GM04503 (cell line): ENCODE measurements at places on chromosomes 16 and 17.

DNA sequence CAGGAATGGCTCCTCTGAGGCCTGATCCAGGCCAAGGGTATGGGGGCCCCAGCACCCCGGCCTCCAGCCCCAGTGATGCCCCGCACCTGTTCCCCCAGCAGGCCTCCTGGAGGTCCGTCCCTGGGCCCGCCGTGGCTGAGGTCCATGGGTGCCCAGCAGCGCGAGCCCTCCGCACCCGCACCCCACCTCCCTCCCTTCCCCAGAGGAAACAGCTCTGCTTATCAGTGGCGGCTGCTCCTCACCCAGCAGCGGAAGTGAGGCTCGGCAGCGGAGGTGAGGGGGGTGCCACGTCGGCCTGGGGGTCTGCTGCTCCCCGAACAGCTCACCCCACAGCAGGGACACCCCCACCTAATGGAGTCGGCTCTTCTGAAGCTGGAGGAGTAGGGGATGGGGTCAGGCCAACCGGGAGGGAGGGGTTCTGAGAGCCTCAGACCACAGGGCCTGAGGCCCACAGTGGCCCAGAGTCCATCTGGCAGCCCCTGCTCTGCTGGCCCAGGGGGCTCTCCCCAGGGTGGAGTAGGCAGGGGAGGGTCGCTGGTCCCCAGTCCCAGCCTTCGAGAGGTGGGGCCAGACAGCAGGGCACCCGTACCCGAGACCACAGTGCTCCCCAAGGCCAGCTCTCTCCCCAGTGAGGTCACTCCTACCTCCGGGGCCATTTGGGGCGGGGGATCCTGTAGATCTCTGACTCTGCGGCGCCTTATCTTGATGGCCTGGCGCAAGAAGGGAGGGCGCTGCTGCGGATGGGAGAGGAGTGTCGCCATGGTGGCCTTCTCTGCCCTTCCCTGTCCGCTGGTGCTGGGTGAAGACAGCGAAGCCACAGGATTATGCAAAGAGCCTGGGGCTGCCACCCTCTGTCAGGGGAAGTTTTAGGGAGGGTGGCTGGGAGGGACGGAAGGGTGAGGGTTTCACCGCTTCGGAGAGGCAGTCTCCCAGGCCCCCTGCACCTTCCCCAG lies at the start of gene UNC13D:
Gene UNC13D (minus strand): TSS at position 828 of the 953 bp plus-strand sequence. CDS start 67 bp downstream, at position 761.
- DNase-seq, result no peak

DNA sequence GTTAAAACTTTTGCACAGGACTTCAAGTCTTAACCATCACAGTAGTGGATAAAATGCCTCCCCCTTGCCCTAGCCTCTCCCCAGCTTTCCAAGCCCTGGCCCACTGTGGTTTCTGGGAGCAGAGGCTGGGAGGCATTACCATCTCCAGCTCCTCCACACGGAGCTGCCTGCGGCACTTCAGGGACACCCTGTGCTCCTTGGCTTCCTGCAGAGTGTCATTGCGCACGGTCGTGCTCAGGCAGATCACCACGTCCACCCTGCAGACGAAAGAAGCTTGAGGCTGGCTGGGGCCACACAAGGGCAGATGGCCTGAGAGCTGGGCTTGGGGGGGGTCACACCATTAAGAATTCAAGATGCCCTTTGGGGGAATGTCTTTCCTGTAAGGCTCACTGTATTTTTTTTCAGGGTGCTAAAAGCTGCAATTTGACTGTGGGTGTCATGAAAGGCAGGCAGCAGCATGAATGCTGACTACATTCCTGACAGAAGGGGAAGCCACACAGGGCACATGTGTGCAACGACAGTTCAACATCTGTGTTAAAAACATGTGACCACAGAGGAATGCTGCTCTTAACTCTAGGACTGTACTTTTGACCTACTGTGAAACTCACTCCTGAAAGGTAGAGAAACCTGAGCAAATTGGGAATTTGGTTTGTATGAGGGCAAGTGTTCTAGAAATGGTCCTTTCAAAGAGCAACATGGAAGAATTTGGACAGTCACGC lies 47.7 kb upstream of the CLEC18B start:
- no peak for DNase-seq

DNA sequence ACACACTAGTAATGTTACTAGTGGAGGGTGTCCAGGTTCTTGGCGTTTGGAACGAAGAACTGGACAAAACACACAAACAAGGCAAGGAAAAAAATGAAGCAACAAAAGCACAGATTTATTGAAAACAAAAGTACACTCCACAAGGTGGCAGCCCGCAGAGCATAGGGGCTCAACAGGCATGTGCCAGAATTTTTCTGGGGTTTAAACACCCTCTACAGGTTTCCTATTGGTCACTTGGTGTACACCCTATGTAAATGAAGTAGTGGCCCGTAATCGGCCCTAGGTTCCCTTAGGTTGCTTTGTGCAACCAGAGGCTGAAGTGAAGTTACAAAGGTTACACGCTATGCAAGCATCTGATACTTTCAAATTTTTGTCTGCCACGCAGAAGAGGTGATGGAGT lies 8.1 kb downstream of the OR2C1 start:
- no peak for DNase-seq

GRCh38 chr16:50035468-50035992 lies 10.5 kb downstream of the CNEP1R1 start:
- DNase-seq, result no peak
